Stimulated activated CD4-positive, alpha-beta T cell treated with anti-CD3 and anti-CD28 coated beads, Interleukin-4, amount 100 ng/mL, for 1 hour (primary cell): ENCODE measurements at places on chromosomes 16 and 17.

- no peak for DNase-seq
Measured at GRCh38 chr17:73257516-73257915, 4.2 kb downstream of the CPSF4L start.

- no peak for DNase-seq
Measured at GRCh38 chr17:52136166-52136565, 22.3 kb downstream of the CA10 start.

DNA sequence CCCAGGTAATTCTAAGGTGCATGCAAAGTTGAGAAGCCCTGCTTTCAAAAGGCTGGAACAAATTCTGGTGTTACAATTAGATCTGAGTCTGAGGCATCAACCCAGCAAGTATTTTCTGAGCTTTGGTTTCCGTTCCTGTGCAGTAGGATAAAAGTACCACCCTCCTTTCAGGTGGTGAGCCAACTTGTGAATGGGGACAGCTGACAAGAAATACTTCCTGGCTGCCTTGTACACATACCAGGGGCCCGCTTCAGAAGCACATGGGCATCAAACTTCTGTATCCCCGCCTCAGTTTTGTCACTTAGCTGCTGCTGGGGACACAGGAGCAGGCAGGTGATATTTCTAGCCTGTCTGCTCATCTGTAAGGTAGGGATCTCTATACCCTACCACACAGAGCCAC lies 252.2 kb downstream of the CPPED1 start:
- DNase-seq = no peak

DNA sequence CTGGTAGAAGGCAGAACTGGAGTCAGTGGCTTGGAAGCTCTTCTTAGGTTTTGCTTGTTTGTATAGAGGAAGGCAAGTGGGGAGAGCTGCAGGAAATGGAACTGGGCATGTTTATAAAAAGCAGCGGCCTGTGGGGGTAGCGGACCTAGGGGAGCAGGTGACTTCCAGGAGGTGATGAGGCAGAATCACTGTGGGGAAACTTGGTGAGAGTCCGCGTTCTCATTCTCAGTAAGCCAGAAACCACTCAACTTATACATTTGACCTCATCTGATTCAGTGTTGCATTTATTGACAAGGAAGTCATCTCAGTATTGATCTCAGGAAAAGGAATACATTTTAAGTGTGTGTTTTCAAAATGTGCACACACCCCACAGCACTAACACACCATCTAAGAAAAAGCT lies 299.8 kb downstream of the CNTNAP4 start:
- no peak for DNase-seq

DNA sequence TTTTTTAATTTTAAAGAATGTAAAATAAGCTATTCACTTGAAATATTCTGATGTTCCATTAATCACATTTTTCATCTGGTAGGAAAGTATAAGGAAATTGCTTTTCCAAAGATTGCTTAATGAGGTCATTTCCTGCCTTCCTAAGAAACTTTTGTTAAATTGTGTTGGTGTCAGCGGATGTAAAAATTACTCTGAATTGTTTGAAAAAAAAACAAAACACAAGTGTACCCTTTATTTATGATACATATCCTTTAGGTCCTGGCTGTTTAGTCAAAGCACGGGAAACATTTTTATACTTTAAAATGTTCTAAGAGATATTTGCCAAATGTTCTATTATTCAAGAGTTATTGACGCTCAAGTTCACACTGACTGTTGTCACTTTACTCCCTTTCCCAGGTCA lies 1357.4 kb upstream of the GOT2 start:
- no peak for DNase-seq

DNA sequence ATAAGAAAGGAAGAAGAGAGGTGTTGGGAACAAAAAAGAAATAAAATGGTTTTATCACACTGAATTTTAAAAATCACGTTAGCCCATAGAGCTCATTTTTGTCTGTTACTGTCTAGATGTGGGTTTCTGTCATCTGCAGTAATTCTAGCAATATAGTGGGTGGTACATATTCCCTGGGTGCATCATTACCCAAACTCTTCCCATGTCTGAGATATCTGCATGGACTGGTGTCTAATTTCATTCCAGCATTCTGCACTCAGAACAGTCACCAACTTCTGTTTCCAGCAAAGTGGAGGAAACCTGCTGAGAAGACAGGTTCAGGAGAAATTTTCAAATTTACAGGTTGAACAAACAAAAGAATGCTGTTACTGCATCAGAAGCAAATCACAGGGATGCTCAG lies 263.8 kb downstream of the CDH11 start:
- no peak for DNase-seq

DNA sequence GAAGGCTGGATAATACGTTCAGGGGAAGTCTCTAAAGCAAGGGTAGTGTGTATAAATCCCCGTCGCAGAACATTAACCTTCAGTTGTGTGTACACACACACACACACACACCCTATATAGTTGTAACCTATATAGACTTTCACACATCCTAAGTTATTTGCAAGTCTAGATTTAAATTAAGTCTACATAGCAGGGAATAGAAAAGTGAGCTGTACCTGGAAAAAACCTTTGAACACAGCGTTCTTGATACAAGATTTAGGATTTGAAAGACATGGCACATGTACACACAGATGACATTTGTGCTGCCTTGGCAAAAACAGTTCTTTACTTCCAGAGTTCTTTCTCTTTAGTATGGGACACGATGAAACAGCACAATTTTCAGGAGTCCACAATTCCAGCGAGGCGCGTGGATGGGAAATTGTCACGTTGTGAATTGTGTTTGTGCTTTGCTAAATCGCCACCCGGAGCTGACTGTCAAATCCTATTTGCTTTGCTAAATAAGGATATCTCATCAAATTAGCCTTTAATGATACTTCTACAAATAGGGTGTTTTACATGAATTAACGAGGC lies 233.9 kb downstream of the MRTFB start:
- DNase-seq = no peak

DNA sequence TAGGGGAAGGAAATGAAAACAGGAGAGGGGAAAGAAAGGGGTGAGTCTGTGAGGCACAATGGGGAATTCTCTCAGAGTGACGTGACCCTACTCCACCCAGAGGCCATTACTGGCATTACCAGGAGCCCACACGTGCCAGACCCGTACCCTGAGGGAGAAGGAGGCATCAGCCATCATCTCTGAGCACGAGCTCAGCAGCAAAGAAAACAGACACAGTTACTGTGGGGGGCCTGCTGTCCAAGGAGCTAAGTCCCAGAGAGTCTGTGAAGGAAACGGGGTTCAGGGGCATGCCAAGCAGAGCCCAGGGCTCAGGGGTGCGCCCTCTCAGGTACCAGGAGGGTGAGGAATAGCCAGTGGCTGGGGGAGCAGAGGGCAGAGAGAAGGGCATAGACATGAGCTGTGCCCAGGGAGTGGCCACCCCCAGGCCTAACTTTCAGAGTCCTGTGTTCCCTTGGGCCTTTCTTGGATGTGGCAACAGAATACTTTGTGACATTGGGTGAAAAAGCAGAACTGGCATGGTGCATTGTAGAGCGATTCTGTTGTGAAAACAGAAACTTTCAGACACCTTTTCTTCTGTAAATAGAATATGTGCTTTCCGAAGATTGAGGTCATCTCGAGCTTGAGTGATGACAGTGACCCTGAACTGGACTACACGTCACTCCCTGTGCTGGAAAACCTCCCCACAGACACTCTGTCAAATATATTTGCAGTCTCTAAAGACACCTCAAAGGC lies 11.3 kb downstream of the TAF1C start:
- peak; percentile 71 for DNase-seq

DNA sequence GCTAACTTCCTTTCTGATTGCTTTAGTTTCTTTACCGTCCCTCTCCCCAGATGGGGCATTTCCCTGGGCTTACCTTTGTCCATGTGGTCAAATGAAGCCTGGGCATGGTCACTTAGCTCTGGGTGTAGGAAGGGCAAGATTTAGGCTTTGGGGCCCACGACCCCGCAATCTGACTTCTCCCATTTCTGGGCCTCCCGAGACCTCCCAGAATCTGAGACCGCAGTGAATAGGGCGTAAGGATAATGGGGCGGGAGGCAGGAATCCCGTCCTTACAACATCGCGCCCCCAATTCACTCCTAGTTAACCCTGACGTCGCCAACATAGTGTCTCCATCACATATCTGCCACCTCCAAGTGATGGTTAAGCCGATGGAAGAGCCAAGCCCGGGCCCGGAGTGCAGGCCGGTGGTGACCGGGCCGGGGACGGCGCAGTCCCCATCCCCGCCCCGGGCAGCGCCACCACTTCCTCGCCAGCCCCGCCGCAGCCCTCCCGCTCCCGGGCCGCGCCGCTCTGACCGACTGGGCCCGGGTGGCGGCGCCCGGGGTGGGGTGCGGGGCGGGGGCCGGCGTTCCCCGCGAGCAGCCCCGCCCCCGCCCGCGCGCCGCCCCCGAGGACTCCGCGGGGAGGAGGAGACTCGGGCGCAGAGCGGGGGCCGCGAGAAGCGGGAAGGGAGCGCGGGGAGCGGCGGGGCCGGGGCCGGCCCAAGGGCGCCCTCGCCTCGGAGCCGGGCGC lies at the start of gene RHBDL3:
TSS of gene RHBDL3 (plus strand) at position 641 of the 732 bp plus-strand sequence. CDS start 358 bp downstream, outside the sequence.
- peak; percentile 28 for DNase-seq

DNA sequence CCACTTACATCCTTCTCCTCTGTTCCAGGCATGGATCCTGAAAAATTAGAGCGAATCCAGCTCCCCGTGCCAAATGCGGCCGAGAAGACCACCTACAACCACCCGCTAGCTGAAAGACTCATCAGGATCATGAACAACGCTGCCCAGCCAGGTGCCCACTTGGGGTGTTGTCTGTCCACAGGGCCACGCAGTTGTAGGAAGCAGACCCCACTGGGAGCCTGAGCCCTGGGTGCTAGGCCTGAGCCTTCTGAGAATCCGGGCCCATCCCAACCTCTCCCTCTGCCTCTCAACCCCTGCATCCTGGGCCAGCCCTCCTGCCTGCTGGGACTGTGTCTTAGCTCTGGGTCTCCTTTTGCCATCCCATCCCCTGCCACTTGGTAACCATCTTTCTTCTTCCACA lies 95.4 kb downstream of the CLEC16A start:
- DNase-seq = no peak

- no peak for DNase-seq
Measured at GRCh38 chr17:53004902-53005301, 817.8 kb upstream of the KIF2B start.

DNA sequence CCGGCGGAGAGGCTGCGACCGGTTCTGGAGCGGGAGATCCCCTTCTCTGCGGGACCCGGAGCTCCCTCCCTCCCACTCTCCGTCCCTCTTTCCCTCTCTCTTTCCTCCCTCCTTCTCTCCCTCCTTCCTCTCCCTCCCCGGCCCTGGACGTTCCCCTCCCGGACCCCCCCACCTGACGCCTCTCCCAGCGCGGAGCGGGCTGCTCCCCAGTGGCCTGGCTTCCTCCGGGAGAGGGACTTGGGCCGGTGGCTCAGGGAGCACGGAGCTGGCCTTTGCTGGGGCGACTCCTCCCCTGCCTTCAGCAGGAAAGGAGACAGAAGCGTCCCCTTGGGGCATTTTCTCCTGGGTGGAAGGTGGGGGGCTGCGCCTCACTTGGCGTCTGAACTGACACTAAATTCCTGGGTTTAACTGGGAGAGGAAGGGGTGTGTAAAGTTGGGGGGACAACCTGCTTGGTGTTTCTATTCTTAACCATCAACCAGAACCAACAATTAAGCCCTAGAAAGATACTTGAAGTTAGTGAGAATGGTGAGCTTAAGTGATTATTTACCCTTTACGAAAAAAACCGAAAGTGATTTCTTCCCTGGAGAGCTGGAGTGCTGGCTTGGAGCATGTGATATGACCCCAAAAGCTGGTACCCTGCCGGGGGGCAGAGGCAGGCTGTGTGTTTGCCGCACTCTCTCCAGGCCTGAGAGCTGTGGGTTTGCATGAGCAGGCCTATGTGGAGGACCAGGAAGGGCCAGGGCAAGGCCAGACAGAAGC lies 775 bp downstream of the SPIRE2 start:
- no peak for DNase-seq

- DNase-seq = no peak
Measured at GRCh38 chr17:47400333-47400732, 76.6 kb downstream of the EFCAB13 start.

GRCh38 chr16:84905965-84906460 lies 86.2 kb downstream of the CRISPLD2 start:
- DNase-seq = no peak

DNA sequence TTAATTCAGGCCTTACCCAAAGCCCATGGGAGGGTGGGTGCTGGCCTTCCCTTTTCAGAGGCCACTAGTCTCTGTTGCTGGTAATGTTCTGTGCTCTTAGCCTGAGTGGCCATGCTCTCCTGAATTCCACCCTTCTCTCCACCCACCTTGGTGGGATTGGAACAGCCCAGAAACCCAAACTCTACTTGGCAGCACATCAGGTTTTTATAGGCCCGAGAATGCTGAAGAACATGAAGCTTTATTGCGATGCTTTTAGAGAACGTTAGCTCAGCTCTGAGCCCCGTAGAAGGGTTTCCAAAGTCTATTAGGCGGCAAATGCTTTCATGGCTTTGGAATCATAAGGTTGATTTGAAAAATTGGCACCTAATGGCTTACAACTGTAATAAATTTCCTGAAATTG lies 209.3 kb downstream of the MSI2 start:
- DNase-seq = no peak

- DNase-seq = no peak
Measured at GRCh38 chr16:83674931-83675535, 132.7 kb upstream of the HSBP1 start.

DNA sequence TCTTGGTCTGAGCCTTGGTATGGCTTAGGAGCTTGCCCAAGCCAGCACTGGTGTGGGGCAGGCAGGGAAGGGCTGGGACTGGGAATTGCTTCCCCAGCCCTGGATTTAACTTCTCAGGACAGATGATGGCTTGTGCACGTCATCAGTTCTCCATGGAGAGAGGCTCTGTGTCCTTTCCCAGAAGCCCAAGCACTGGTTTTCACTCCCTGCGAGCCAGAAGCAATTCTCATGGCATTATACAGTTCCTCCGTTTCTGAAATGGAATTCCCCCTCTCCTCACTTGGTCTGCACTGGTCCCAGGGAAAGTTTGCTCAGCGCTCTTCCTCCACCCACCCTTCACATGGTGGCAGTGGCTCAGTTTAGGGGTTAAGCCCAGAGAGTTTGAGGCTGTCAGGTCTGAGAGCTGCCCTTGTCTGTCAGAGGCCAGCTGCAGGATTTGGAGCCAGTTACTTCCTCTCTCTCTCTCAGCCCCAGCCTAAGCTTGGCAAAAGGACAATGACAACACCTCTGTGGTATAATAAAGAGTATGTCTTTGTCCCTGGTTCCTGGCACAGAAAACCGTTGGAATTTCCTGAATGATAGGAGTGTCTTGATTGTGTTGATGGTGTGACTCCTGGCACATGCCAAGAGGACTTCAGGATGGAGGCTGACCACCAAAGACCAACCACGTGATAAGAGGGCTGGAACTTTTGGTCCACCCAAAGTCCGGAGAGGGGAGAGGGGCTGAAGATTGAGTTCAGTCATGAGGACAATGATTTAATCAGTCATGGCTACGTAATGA lies 219.6 kb upstream of the TNRC6C start:
- DNase-seq = no peak
